Cardiac muscle cell (in vitro differentiated cells and primary cell): ENCODE measurements at places on chromosomes 5 and 9. TPM values are rescaled to one million over a fixed set of nuclear protein-coding genes. Genes with fewer than 3 reads are reported as not detected.

GRCh38 chr5:1783216-1783554 lies 16.5 kb downstream of the MRPL36 start:
- peaks cover 22% of the 10 kb centered on the region for H3K4me1 ChIP-seq
- H3K27me3 ChIP-seq, result no peaks in the 10 kb centered on the region
- no peak for DNase-seq
- H3K36me3 ChIP-seq, result no peaks in the 10 kb centered on the region

GRCh38 chr5:157574456-157575380 lies 857 bp downstream of the ADAM19 start:
- H3K27ac ChIP-seq, result no peak overlapping the region
- peak; percentile 68 for DNase-seq
- H3K36me3 ChIP-seq, result no peaks in the 10 kb centered on the region
- peak overlapping the region; percentile 76 for H3K4me3 ChIP-seq

DNA sequence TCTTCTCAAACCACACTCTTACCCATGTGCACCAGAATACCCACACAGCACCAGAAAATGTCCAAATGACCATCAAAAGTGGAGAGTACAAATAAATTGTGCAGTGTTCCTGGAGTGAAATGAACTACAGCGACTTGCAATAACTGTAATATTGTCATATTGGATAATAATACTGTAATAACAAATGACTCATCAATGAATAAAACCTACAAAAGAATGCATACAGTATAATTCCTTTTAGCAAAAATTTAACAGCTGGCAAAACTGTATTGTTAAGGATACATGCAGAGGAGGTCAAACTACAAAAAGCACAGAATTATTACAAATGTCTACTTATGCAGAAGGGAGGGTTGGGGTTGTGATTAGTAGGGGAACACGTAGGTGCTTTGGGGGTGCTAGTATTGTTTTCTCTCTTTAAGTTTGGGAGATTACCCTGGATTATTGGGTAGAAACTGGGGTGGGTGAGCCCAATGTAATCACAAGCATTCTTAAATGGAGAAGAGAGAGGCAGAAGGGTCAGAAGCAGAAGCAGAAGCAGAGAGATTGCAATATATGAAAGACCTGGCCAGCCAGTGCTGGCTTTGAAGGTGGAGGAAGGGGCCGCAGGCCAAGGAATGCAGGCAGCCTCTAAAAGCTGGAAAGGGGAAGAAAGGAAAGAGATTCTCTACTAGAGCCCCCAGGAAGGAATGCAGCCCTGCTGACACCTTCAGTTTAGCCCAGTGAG lies 21.8 kb downstream of the IRF1 start:
- no peaks in the 10 kb centered on the region for H3K36me3 ChIP-seq
- no peak overlapping the region for H3K4me3 ChIP-seq
- H3K27me3 ChIP-seq, result no peaks in the 10 kb centered on the region
- no peak for DNase-seq
- no peaks in the 10 kb centered on the region for H3K4me1 ChIP-seq
- H3K27ac ChIP-seq, result no peak overlapping the region

DNA sequence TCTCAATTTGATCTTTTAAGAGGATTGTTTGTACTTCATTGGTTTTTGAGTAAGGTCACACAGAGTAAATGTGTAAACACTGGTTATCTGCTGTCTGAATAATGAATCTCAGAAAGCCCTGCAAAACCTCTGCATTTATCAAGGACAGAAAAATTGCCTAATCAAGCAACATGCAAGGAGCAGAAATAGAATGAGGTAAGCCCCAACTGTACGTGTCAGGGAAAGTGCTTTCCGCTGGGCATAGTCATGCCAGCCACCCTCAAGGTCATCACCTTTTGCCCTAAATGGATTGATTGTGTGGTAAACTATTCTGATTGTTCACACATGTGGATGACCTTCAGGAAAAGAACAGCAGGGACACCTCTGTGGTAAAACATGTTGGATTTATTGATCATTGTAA lies 376.9 kb upstream of the KCNN2 start:
- H3K36me3 ChIP-seq, result no peaks in the 10 kb centered on the region
- peaks cover 6% of the 10 kb centered on the region for H3K4me1 ChIP-seq
- peak overlapping the region; percentile 5 for H3K27ac ChIP-seq
- H3K27me3 ChIP-seq, result no peaks in the 10 kb centered on the region

Gene MAT2B
- polyA plus RNA-seq, result 38.3 and 52.4 TPM in 2 replicates

Gene CDKN2B
- 0.21 and 0.81 TPM in 2 replicates for polyA plus RNA-seq

DNA sequence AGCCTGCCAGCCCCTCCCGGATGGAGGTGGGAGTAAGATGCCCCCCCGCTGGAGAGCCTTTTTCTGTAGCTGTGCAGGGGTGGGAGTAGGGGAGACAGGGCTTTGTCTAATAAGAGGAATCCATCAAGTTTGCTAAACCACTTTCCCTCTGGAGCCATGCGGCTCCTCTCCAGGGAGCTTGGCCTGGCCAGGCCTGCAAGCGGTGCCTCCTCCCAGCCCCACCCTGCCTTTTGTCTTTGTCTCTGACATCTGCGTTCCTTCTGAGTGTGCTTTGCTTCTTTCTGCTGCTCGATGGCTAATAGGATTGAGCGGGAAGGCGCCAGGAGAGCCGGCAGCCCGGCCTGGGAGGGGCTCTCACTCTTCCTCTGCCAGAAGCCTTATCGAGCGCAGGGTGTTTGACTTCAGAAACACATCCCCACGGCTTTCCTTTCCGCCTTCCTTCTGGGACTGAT lies 26.7 kb upstream of the FCN1 start:
- no peak overlapping the region for H3K4me3 ChIP-seq
- H3K4me1 ChIP-seq, result peaks cover 4% of the 10 kb centered on the region
- H3K27me3 ChIP-seq, result no peaks in the 10 kb centered on the region

DNA sequence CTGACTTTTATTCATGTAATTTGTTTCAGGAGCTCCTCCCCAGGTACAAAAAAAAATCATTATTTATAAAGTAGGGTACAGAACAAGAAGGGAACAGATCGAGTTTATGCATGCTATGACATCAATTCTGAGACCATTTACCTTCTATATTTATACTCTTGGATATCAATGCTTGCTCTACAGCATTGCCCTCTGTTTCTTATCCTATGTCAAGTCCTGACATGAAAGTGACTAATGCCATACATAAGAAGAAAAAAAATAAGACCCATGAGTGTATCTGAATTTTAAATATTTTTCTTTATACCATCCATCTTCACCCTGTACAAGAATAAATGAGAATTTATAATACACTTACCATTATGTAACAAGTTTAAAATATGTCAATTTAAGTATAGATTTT lies 2016.3 kb upstream of the CDH9 start:
- H3K27ac ChIP-seq, result no peak overlapping the region
- no peak for DNase-seq
- H3K4me1 ChIP-seq, result peaks cover 9% of the 10 kb centered on the region
- no peaks in the 10 kb centered on the region for H3K27me3 ChIP-seq
- no peak overlapping the region for H3K4me3 ChIP-seq

DNA sequence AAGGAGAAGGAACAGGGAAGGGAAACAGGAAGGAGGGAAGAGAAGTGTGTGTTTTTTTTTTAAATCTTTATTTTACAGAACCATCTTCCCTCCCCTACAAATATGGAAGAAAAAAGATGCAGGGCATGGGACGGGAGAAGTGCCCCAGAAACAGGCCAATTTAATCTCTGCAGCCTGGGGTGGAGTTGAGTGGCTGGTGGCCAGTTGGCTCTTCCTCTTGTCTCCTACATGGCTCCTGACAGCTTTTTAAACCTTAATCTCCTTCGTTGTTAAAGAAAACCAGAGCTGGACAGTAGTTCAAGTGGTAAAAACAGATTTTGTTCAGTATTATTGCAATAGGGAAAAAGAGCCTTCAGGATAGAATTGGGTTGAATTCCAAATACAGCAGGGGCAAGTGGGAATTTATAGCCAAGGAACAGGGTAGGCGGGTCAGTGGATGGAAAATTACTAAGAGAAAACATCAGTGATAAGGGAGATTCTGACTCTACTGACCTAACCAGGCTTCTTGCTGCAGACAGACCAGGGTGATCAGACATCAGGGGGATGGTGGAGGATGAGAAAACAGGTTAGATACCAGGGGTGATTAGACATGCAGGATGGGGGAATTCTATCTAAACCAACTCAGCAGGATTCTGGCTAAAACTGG lies 125.1 kb upstream of the CLINT1 start:
- H3K36me3 ChIP-seq, result no peaks in the 10 kb centered on the region
- no peaks in the 10 kb centered on the region for H3K27me3 ChIP-seq
- H3K27ac ChIP-seq, result no peak overlapping the region
- DNase-seq, result no peak
- H3K4me3 ChIP-seq, result no peak overlapping the region
- no peaks in the 10 kb centered on the region for H3K4me1 ChIP-seq

DNA sequence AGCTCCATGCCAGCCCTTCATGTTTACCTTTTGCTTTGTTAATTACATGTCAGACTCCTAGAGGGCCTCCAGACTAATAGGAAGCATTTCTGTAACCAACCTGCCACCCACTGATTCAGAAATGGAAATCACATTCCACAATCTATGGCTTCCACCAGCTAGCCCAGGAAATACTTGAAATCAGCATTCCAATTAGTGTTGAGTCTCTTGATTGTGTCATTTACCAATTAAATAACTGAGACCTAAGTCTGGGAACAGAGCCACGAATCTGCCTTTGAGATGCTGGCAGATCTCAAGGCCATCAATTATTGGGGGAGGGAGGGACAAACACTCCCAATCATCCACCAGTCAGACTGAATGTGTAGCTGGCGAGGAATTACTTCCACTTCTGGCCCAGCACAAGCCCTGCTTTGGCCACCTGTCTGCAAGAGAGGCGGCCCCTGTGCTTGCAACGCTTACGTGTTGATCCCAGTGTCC lies 27.4 kb upstream of the SAP30L start:
- H3K27ac ChIP-seq, result no peak overlapping the region
- DNase-seq, result no peak
- H3K36me3 ChIP-seq, result no peaks in the 10 kb centered on the region
- H3K4me1 ChIP-seq, result peaks cover 13% of the 10 kb centered on the region

DNA sequence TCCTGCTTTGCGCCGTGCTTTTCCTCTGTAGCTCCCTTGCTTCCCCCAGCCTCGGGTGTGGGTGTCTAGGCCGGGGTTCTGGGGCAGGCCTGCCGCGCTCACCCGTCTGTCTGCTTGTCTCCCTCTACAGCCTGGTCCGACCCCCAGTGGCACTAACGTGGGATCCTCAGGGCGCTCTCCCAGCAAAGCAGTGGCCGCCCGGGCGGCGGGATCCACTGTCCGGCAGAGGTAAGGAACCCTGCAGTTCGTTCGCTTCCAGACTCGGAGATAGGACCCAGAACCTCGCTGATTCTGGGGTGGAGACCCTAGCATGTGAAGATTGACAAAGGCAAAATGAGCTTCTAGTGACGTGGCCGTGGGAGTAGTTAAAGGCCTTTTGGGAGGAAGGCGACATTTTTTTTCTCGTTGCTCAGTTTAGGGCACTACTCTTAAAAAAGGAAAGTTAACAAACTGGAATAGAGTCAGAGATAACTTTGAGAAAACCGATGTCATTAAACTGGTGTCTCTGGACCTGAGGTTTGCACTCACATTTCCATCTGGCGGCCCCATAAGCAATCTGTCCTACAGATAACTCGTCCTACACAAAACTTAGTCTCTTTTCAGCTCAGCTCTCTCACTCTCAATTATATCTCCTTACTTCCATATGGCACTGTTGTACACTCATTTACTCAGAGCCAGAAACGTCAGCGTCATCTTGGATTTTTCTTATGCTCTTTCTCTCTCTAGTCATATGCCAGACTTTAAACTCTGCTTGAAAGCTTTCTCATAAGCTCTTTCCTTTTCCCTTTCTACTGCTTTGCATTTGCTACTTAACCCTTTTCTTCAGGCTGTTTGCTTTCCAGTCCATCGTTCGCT lies 561 bp downstream of the SEC61B start:
- H3K4me1 ChIP-seq, result peaks cover 29% of the 10 kb centered on the region
- peak; percentile 22 for DNase-seq
- peak overlapping the region; percentile 88 for H3K4me3 ChIP-seq

DNA sequence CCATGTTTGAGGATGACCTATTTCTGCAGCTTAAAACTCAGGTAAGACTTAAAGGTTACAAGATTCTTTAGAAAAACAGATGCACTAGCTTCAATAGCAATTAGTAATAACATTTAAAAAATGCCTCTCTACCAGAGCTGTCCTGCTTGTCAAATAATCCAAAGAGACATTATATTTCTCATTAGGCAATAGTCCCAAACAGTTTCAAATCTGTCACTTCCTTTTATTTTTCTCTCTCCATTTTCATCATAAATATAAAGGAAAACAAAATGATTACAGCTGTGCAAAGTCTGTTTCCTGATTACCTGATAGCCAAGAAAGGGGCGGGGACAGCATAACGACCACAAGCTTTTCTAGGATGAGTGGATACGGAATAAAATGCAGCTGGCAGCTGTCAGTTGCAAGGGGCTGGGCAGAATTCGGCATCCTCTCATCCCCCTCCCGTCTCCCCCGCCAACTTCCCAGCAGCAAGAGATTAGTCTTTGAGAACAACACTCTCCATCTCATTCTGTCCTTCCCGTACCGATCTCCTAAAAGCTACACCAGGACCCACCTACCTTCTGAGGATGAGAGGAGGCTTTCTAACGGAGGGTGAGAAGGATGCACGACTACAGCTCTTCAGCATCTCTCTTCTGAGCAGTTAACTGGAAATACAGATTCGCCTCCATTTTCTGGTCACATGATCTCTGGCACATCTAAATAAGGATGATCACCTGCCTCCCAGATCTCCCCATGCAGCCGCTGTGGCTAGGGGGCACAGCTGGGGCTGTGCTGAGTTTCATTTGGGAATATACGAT lies 72.5 kb upstream of the PCA3 start:
- H3K4me3 ChIP-seq, result peak overlapping the region; percentile 32
- peak; percentile 38 for DNase-seq
- H3K27ac ChIP-seq, result no peak overlapping the region
- H3K4me1 ChIP-seq, result peaks cover 3% of the 10 kb centered on the region
- H3K27me3 ChIP-seq, result no peaks in the 10 kb centered on the region

- H3K4me1 ChIP-seq, result peaks cover 10% of the 10 kb centered on the region
- H3K27ac ChIP-seq, result no peak overlapping the region
- no peak for DNase-seq
These were observed 7.1 kb downstream of the STK10 start for GRCh38 chr5:172180936-172181335.

DNA sequence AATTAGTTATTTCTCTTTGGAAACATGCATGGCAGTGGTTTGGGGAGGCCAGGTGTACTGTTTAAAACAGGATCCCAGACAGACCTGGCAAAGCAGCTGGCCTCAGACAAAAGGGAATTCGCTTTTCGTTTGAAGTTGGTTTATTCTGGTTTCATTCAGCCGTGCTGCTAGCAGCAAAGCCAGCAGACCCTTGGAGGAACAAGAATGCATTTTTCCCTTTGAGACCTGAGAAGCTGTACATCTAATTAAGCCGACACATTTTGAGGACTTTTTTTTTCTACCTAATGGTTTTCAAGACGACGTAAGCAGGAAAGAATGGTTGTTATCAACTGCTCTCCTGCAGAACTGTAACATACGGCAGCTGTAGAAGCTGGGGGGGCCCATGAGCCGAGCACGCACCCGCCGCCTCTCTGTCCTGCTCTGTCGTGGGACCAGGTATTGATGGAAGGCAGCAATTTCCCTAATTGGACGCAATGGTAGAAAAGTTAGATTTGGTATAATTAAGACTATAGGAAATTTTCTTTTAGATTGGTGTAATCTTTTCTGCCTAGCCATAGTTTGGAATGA lies 13.6 kb downstream of the PLEKHG4B start:
- H3K27ac ChIP-seq, result peak overlapping the region; percentile 41
- H3K4me1 ChIP-seq, result peaks cover 30% of the 10 kb centered on the region
- no peaks in the 10 kb centered on the region for H3K27me3 ChIP-seq

GRCh38 chr9:96459268-96460007 lies 9.5 kb downstream of the HABP4 start:
- no peak overlapping the region for H3K4me3 ChIP-seq
- H3K36me3 ChIP-seq, result peaks cover 27% of the 10 kb centered on the region
- no peak overlapping the region for H3K27ac ChIP-seq
- peaks cover 4% of the 10 kb centered on the region for H3K4me1 ChIP-seq
- no peak for DNase-seq
